Right kidney (tissue), 9 donors: ENCODE measurements at places on chromosomes 7 and 10.

DNA sequence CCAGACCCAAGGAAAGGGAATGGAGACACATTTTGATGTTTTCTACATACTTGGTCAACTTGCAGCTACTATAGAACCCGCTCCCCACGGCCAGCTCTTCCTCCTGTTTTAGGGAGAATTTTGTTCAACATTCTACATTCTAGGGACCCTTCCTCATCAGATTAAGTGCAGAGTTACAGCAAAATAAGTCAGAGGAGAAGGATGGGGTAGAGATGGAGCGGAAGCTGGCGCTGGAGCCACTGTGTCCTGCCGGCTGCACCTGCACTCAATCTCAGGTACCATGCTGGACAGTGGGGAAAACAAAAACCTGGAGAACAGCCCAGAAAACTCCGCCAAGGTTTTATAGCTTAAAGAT lies 79.4 kb upstream of the EN2 start:
- DNase-seq: no peak

- DNase-seq: peak; percentile 70
Measured at GRCh38 chr7:38908759-38909335, at the start of gene VPS41. TSS of gene VPS41 (minus strand) at chr7:38909191. CDS start at chr7:38909174, 17 bp downstream.

DNA sequence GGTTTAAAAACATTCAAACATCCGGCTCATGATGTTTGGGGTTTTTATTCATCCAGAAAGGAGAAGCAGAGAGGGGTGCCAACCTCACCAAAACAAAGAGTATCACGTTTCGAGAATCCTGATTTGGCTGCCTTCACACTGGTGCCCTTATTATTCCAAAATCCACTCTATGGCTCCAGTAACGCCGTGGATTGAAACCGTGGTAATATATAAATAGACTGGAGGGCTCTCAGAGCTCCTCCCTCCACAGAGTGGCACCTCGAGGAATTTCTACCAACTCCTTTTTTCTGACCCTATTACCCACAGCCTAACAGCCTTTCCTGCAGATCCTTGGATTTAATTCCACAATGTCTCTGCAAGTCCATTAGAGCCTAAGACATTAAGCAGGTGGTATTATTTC lies 353.6 kb downstream of the CRPPA start:
- no peak for DNase-seq

DNA sequence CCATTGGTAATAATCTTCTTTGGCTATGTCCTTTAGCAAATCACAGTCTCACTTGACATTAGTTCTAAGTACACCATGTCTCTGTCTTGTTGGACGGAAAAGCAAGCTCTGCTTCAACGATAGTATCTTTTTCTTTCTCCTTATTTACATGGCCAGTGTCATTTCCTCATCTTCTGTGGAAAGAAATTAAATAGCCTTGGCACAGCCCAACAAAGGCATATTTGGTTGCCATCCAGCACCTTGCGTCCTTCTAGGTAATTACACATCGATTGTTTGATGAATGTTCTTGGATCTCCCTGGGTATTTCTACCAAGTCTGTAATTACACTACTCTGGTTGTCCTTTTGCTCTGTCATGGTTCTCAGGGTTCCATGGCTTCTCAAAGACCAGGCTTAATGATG lies 183.1 kb downstream of the CHN2 start:
- DNase-seq: no peak

GRCh38 chr7:35652124-35652523 lies 42.8 kb downstream of the HERPUD2 start:
- DNase-seq: no peak

GRCh38 chr10:62092301-62093030 lies 176.2 kb downstream of the RTKN2 start:
- DNase-seq: no peak

DNA sequence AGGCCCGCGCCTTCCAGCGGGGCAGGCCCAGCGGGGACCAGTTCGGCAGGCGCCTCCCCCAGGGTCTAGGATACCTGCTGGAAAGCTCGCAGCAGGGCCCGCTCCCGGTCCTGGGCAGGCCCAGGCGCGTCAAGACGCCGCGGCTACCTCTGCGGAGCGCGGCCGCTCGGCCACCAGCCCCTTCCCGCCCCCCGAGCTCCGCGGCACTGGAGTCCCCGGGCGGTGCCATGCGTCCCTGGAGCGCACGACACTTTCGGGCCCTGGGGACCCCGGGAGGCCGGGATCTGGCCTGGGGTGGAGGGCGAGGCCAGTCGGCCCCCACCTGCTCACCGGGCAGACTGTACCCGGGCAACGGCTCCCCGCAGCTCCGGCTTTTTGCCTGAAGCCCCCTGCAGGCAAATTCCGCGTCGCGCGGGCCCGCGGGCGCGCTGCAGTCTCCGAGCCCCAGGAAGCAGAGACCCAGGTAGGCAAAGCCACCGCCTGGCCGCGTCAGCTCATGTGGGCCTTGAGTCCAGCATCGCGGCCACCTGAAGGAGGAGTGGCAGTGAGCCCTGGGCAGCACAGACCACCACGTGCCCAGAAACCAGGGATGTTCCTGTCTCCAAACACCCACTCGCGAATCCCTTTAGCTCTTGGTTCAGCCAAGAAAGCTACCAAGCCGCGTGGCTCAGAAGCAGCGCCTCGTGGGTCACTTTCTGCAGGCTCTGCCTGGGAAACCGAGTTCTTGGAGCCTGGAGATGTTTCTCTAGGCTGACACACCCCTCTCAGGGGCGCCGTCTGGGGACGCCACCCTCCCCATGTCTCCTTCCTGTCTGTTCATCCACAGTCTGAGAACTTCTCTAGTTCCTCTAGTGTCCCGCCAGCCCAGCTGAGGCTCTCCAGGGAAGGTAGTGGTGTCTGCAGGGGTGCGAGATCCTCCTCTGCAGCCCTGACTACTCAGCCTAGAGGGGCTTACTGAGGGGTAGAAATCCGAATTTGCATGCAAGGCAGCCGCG lies 46.1 kb upstream of the APBB1IP start:
- peak; percentile 23 for DNase-seq
